H9 (cell line): ENCODE measurements at places on chromosomes 2 and 18. TPM values are rescaled to one million over a fixed set of nuclear protein-coding genes. Genes with fewer than 3 reads are reported as not detected.
A peak's percentile ranks its signal among the peaks of the same experiment; 100 is the strongest.

The RGPD3 gene
- 0.15 and 0.22 TPM in 2 replicates for total RNA-seq

DNA sequence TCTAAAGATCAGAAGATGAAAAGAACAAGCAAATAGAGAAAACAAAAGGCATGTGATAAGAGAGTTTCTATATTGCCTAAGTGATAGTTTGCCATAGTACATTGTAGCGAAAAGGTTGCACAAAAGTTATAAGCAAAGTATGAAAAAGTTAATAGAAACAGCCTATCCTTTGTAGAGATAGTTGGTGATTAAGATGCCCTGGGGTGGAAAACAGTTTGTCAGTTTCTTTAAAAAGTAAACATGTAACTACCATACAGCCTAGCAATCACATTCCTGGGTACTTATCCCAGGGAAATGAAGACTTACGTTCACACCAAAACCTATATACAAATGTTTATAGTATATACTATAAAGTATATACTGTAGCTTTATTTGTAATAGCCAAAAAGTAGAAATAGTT is 16.9 kb upstream of the DAPL1 start:
- H3K4me3 ChIP-seq = no peak overlapping the region
- H3K27me3 ChIP-seq = no peaks in the 10 kb centered on the region
- DNase-seq = no peak
- H3K4me1 ChIP-seq = peaks cover 14% of the 10 kb centered on the region
- H3K27ac ChIP-seq = no peak overlapping the region

DNA sequence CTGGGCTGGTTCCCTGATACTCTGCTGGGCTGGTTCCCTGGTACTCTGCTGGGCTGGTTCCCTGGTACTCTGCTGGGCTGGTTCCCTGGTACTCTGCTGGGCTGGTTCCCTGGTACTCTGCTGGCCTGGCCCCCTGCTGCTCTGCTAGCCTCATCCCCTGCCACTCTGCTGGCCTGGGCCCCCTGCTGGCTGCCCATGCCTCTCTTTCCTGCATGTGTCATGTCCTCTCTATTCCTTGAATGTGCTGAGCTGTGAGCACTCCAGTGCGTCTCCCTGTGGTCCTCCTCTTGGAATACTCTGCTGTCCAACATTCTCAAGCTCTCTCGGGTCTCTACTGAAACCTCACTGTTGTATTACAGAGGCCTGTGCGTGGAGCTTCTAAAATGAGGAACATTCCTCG is 216.3 kb downstream of the RNF144A start:
- H3K36me3 ChIP-seq = peaks cover 1% of the 10 kb centered on the region; the same call in 1 of the 2 replicates
- H3K27ac ChIP-seq = no peak overlapping the region
- peak; percentile 41 for DNase-seq

The SLC19A3 gene
- total RNA-seq = 1.8 and 2.3 TPM in 2 replicates

DNA sequence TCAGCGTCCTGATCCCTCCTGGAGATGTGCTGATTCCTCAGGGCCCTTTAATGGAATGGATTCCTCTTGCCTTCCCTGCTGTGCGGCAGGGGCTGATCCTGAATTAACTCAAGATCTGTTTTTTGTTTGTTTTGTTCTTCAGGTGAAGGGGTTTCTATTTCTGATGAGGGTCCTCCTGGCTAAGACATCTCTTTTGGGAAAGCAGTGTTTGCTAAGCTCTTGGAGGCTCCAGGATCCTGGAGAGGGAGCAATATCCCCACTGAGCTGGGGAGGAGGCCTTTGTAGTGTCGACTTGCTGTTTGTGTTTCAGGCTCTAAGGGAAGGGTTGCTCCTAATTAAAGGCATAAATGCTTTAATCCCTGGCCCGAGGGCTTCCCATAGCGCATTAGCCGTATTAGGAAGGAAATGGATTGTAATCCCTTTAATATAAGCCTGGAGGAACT is 65.3 kb upstream of the FOXI3 start:
- peaks cover 2% of the 10 kb centered on the region; the same call in 1 of the 2 replicates for H3K4me1 ChIP-seq
- no peak overlapping the region for H3K27ac ChIP-seq
- no peak for DNase-seq
- no peaks in the 10 kb centered on the region for H3K36me3 ChIP-seq
- peaks cover 2% of the 10 kb centered on the region; the same call in 1 of the 2 replicates for H3K27me3 ChIP-seq

DNA sequence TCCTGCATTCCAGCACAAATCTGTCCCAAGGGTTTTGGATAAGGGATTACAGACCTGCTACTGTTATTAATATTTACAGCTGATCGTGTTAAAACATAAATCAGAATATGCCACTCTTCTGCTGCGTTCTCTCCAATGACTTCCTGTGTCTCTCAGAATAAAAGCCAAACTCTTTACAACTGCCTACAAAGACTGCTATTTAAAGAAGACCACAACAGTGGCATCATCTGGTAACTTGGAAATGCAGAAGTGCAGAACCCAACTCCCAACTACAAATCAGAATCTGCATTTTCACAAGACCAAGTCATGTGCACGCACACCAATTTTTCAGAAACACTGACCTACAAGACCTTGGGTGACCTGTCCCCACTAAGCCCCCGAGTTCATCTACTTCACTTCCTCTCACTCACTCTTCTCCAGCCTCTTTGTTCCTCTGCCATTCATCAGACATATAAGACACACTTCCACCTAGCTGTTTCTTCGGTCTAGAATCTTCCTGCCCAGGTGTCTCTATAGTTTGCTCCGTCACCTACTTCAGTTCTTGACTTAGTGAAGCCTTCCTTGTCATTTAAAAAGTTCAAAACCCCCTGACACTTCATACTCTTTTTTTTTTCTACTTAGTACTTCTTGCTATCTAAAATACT is 36.0 kb downstream of the CHN1 start:
- DNase-seq = no peak
- H3K4me3 ChIP-seq = no peak overlapping the region
- no peak overlapping the region for H3K27ac ChIP-seq
- peaks cover 11% of the 10 kb centered on the region; the same call in 1 of the 2 replicates for H3K4me1 ChIP-seq

DNA sequence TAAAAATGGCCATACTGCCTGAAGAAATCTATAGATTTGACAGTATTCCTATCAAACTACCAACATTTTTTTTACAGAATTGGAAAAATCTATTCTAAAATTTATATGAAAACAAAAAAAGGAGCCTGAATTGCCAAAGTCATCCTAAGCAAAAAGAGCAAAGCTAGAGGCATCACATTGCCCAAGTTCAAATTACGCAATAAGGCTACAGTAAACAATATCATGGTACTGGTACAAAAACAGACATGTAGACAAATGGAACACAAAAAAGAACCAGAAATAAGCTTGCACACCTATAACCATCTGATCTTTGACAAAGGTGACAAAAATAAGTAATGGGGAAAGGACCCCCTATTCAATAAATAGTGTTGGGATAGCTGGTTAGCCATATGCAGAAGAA is 50.2 kb upstream of the THSD7B start:
- DNase-seq = no peak
- H3K27me3 ChIP-seq = no peaks in the 10 kb centered on the region
- no peaks in the 10 kb centered on the region for H3K4me1 ChIP-seq
- H3K27ac ChIP-seq = no peak overlapping the region
- H3K36me3 ChIP-seq = no peaks in the 10 kb centered on the region
- H3K4me3 ChIP-seq = no peak overlapping the region

The ZBTB7C gene
- 0.33 and 0.39 TPM in 2 replicates for total RNA-seq

The PDE1A gene
- total RNA-seq = 0.11 TPM in 1 of 2 replicates, not detected in the other

GRCh38 chr2:239156516-239157265 is 244.1 kb downstream of the HDAC4 start:
- peak; percentile 19 for DNase-seq
- no peaks in the 10 kb centered on the region for H3K27me3 ChIP-seq
- peaks cover 44% of the 10 kb centered on the region for H3K36me3 ChIP-seq
- H3K27ac ChIP-seq = no peak overlapping the region
- H3K4me1 ChIP-seq = no peaks in the 10 kb centered on the region

The POU3F3 gene
- total RNA-seq = not detected in 2 replicates

- H3K27ac ChIP-seq = no peak overlapping the region
- H3K27me3 ChIP-seq = no peaks in the 10 kb centered on the region
- H3K36me3 ChIP-seq = no peaks in the 10 kb centered on the region; the same call in 2 of the 3 replicates
- no peak overlapping the region for H3K4me3 ChIP-seq
Measured at GRCh38 chr2:157806426-157807077, 69.6 kb downstream of the ACVR1 start.

DNA sequence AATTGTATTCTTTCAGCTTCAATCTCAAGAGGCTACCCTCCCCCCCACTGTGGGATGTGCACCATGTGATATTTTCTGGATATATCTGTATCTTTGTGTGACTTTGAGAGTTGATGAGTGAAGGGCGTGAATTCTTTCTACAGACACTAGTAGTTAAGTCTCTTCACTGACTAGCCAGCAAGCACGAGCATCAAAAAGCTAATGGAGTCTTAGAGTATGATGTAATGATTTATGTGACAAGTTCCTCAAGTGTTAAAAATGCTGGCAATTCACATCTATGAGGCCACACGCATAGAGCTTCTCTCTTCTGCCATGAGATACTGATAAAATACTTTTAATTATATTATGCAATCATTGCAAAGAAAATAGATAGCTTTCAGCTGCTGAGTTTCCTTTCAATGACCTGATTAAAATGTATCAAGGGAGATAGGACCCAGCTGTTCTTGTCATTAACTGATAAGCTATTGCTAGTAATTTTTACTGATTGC is 304.8 kb downstream of the TRIB2 start:
- H3K27me3 ChIP-seq = no peaks in the 10 kb centered on the region
- no peak overlapping the region for H3K27ac ChIP-seq
- no peaks in the 10 kb centered on the region for H3K36me3 ChIP-seq
- H3K4me1 ChIP-seq = no peaks in the 10 kb centered on the region
- H3K4me3 ChIP-seq = no peak overlapping the region

DNA sequence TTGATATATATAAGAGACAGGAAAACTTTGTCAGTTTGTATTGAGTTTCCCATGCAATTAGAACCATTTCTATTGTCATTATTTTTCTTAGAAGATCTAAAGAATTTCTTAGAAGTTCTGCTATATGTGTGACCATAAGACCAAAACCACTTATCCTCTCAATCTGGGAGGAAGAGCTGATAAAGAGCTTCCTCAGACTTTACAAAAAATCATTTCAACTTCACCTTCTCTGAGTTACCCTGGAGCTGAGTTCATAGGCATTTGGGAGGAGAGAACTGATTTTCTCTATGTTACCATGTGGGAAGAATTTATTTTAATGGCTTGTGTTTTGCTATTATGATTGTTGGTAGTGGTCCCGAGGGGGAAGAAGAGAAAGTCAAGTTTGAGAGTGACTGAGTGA is 329.3 kb downstream of the GPD2 start:
- no peak for DNase-seq
- H3K4me1 ChIP-seq = no peaks in the 10 kb centered on the region
- H3K36me3 ChIP-seq = peaks cover 7% of the 10 kb centered on the region
- H3K4me3 ChIP-seq = no peak overlapping the region

GRCh38 chr2:177225965-177226360 is 13.4 kb downstream of the HNRNPA3 start:
- H3K4me3 ChIP-seq = no peak overlapping the region
- no peak for DNase-seq
- H3K36me3 ChIP-seq = peaks cover 31% of the 10 kb centered on the region

DNA sequence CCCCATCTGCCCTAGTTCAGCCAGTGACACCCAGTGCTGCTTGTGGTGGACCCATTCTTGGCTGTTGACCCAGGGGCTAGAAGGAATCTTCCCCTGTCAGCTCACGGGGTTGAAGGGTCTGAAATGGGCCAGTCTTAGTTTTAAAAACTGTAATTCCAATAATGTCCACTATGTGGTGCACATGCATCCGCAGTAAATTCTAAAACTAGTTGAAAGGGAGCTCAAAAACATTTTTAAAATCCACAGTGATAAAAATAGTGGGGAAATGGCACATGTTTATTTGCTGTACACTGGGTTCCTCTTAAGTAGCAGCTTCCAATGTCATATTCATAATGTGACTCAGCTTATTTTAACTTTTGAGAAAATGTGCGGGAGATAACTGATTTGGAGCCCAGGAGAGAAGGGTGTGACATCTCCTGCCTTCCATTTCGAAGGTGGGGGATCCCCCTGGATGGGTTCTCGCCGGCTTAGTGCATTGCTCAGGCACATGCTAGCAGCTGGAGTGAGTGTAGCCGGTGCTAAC is 32.8 kb downstream of the GRHL1 start:
- no peaks in the 10 kb centered on the region for H3K36me3 ChIP-seq
- no peak overlapping the region for H3K27ac ChIP-seq
- DNase-seq = no peak
- H3K4me3 ChIP-seq = no peak overlapping the region
- H3K27me3 ChIP-seq = no peaks in the 10 kb centered on the region
- no peaks in the 10 kb centered on the region for H3K4me1 ChIP-seq

DNA sequence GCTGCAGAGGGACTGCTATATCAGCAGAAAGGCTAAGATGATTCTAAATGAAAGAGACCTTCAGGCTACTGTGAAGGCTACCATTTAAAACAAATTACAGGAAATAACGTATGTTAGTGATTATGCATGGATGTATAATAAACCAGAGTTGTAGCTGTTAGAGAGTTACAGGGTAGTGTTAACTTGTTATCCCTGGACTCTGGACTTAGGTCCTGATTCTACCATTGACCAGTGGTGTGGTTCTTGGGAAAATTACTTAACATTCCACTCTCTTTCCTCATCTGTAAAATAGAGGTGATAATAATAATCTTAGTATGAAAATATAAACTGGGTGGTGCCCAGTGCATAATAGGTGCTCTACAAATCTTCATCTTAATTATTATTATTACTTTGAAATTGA is 22.2 kb downstream of the LAMA3 start:
- DNase-seq = no peak
- H3K4me3 ChIP-seq = no peak overlapping the region
- no peak overlapping the region for H3K27ac ChIP-seq
- H3K4me1 ChIP-seq = peaks cover 3% of the 10 kb centered on the region; the same call in 1 of the 2 replicates
- no peaks in the 10 kb centered on the region for H3K36me3 ChIP-seq
- no peaks in the 10 kb centered on the region for H3K27me3 ChIP-seq

GRCh38 chr18:9715088-9715343 is 6.9 kb downstream of the RAB31 start:
- peaks cover 1% of the 10 kb centered on the region; the same call in 1 of the 2 replicates for H3K27me3 ChIP-seq
- no peak overlapping the region for H3K27ac ChIP-seq
- DNase-seq = no peak
- H3K36me3 ChIP-seq = peaks cover 5% of the 10 kb centered on the region; the same call in 1 of the 2 replicates

DNA sequence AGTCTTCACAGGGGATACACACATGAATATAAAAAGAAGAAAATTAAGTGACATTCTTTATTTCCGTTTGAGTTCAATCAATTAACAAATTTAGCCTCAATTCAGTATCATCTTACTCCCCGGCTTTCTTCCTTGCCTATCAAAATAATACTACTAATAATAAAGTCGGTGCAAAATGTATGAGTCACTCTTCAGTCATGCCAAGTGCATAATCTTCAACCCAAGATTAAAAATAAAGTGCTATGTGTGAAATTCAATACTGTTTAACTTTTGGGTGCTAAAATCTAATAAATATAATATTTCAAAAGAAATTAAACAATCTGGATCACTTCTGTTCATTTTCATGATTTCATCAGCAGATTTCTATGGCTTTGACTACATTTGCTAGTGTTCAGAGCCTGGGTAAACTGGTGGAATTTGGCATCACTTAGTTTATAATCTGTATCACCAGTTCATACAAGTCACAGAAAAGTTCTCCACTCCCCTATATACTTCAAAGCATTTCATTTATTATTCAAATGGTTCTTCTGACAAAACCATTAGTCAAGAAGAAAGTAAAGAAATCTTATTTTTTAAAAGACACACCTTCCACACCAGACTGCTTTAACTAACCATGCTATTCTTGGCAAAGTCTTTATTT is 183.6 kb downstream of the THADA start:
- no peak overlapping the region for H3K4me3 ChIP-seq
- no peak for DNase-seq
- no peak overlapping the region for H3K27ac ChIP-seq
- H3K4me1 ChIP-seq = 0 out of 2 replicates have a peak, but pooled peaks cover 2% of the 10 kb centered on the region
